ENCODE measurements at places on chromosomes 2 and 18.

GRCh38 chr2:45067859-45068570, 58.8 kb upstream of the SIX2 start:
- no peak for DNase-seq

DNA sequence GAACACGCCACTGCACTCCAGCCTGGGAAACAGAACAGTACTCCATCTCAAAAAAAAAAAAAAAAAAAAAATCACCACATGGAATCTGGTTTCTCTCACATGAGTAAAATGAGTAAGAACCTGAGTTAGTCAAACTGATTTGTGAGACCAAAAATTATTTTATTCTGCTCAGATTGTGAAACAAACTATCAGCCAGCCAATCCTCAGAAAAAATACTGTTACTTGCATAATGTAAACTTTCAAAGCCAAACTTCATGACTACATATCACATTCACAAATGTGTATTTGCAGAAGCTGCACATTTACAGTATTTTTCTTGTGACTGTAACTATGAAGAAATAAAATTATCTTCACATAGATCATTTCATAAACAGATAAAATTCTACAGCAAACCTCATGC, 23.2 kb downstream of the SUMO1 start:
- no peak for DNase-seq

- DNase-seq: no peak
Observed at GRCh38 chr2:74010087-74010541, 25.4 kb downstream of the TET3 start.

DNA sequence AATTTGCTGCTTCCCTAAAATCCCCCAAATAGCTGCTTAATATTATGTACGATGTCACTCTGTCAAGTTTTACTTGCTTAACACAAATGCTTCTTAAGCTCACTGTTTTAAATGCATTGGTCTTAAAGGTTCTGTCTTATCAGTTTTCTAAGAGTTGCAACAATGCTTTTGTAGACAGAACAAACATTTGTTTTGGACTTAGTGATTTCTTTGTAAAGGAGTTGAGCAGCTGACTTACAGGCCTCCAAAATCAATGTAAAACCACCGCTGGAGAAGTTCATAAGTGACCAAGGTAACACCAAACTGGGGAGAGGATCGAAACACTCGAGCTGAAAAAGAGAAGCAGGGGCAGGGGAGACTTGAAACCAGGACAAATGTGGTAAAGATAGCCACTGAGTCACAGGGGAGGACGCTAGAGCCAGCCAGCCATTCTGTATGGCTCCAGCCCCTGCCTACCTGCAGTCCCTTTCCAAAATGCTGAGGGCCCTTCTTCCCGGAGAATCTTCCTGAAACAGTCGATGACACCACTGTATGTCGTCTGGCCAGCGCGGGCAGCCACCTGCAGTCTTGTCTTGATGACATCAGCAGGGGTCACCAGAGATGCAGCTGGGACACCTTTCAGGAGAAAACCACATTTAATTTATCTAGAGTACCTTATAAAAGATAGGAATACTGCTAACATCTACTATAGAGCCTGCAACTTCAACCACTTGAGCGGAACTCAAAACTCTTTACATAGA, 100.2 kb downstream of the DYNC1I2 start:
- no peak for DNase-seq

DNA sequence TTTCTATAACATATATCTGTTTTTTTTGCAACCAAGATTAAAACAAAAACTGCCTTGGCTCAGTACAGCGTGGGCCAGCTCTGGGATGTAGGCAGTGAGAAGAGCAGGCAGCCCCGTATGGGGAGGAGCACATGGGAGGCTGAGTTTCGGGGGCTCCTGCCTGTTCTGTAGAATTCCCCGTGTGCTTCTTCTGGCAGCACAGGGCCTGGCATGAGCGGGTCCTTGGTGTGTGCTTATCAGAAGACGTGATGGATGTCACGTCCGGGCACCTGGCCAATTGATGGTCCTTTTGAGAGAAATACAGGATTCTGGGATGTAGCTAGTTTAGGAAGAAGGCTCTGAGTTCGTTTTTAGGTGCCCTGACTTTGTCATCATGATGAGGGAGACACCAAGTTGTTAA, 16.2 kb downstream of the IMPA2 start:
- no peak for DNase-seq

GRCh38 chr2:74735009-74735408, 81.0 kb downstream of the SEMA4F start:
- no peak for DNase-seq

- DNase-seq: peak; percentile 92
Observed at GRCh38 chr2:24971536-24972314, at the start of gene DNAJC27. TSS of gene DNAJC27 (minus strand) at chr2:24971955. CDS start at chr2:24971904, 51 bp downstream.

GRCh38 chr18:43486462-43486861, 209.2 kb upstream of the SYT4 start:
- no peak for DNase-seq

- DNase-seq: no peak
Observed at GRCh38 chr2:74559912-74560311, 5.4 kb downstream of the DOK1 start.

- no peak for DNase-seq
Observed at GRCh38 chr2:130891966-130892365, 55.3 kb downstream of the ARHGEF4 start.

GRCh38 chr18:66533693-66534092, 70.2 kb downstream of the CDH19 start:
- no peak for DNase-seq

GRCh38 chr2:122669627-122670026, 914.2 kb downstream of the TSN start:
- DNase-seq: no peak

DNA sequence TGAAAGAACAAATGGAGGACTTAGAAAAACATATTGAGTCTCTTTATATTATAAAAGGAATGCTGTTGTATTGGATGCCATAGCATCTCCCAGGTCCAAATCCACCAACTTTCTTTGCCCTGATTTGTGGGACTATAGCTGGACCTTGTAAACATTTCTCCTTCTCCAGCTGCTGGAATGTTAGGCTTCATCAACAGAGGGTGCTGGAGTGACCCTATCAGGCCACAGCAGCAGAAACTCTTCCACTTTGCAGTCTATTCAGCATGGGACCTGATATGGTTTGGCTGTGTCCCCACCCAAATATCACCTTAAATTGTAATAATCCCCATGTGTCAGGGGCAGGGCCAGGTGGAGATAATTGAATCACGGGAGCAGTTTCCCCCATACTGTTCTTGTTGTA, 138.4 kb upstream of the ARL4C start:
- no peak for DNase-seq

DNA sequence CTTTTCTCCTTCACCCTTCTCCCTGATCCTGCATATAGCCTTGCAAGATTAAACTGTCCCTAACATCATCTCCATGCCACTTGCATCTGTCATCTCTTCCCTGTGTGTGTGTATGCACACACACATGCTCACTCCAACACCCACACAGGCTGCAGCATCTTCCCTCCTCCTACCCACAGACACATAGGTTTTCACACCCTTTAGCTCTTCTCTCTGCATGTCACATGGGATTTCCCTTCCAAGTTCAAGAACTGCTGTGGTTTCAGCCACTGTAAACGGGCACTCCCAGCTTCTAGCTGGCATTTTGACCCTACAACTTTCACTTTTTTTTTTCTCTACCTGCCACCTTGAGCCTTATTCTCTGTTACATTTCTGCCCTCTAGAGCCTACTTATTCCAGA, 6.4 kb downstream of the CELF4 start:
- no peak for DNase-seq

DNA sequence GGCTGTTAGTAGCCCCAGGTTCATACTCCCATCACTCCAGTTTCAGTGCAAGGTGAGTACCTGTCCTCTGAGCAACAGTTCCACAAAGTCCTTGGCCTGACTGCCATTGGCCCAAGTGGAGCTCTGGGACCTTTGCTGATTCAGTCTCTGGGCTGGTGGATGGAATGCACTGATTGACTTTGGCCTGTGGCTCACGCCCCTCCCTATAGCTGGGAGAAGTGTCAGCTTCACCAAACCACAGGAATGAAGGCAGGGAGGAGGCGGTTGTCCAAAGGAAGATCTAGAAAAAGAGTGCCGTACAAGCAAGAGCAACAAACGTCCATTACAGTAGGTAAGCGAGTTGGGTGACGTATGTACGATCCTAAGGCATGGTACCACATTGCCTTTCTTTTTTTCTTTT, 34.0 kb downstream of the QPCT start:
- DNase-seq: no peak

- no peak for DNase-seq
Observed at GRCh38 chr18:34528177-34528576, 181.9 kb upstream of the DTNA start.

GRCh38 chr2:26769089-26769761, 5.1 kb downstream of the SLC35F6 start:
- DNase-seq: no peak

DNA sequence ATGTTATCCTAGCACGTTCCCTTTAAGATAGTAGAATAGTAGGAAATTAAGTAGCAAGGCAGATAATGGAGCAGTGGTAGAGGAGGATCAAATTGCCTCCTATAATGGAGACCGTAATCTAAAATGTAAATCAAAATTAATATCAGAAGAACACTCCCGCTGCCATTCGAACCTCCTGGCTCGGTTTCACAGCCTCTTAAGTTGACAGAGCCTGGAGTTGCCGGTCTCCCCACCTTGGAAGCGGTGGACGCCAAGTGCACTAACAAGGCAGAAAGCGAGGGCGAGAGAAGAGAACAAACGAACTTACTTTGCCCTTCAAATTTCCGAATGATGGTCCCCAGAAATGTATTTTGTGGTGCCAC, 450 bp downstream of the KCNH7 start:
- no peak for DNase-seq

GRCh38 chr2:223890721-223891120, 53.3 kb upstream of the AP1S3 start:
- no peak for DNase-seq

- DNase-seq: no peak
Observed at GRCh38 chr2:156448766-156449165, 12.6 kb downstream of the GPD2 start.

DNA sequence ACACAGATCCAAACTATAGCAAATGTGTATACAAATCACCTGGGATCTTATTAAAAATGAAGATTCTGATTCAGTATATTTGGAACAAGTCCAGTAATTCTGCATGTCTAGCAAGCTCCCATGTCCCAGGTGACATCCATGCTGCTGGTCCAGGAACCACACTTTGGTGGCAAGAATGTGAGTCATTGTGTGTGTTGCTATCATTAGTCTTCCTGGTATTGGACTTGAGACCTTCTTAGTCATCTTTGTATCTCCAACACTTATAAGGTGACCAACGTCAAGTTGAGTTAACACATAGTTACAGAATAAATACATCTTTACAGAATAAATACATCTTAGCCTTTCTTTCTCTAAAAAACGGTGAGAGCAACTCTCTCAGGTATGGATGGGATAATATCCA, 107.9 kb upstream of the NDUFV2 start:
- no peak for DNase-seq

- no peak for DNase-seq
Observed at GRCh38 chr2:37767959-37768925, 96.8 kb upstream of the CDC42EP3 start.

DNA sequence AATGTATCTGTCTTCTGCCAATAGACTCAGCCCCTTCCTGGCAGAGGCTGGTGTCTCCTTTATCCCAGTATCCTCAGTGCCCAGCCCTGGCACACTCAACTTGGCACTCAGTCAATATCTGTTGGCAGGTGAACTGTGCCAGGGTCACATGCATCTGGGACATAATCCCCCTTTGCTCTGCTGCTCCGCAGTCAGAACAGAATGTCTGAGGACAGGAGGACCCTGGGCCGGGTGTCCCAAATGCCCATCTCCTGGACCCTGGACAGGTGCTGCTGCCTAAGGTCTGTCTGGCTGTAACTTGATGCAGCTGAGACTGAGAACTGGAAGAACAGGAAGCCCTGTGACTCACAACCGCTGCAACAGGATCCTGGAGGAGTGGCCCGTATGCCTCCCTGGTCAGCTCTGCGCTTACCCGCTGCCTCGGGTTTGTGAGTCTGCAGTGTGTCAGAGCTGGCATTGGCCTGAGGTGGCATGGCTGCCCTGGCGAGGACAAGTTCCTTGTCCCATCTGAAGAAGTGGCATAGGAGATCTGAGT, 11.4 kb downstream of the HK2 start:
- no peak for DNase-seq

- no peak for DNase-seq
Observed at GRCh38 chr2:170715062-170715931, at the start of gene SP5. TSS of gene SP5 (plus strand) at chr2:170715337. CDS start at chr2:170715513, 176 bp downstream.

DNA sequence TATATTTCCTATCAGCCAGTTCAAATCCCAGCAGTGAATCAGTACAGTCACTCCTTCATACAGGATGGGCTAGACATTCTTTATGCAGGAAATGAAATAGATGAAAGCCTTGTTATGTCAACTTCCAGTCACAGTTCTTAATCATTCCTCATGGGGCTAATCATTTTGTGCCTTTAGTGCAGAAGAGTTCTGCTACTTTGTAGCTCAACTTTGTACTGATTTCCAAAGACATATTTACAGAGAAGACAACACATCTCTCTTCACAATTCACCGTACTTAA, 593.9 kb upstream of the NETO1 start:
- no peak for DNase-seq

- DNase-seq: no peak
Observed at GRCh38 chr2:181170256-181170655, 189.9 kb downstream of the UBE2E3 start.

- DNase-seq: no peak
Observed at GRCh38 chr2:128506534-128506933, 187.9 kb upstream of the HS6ST1 start.

GRCh38 chr18:74250131-74250530, 41.6 kb downstream of the CYB5A start:
- no peak for DNase-seq

GRCh38 chr2:217413193-217413592, 553.3 kb upstream of the TNP1 start:
- no peak for DNase-seq

DNA sequence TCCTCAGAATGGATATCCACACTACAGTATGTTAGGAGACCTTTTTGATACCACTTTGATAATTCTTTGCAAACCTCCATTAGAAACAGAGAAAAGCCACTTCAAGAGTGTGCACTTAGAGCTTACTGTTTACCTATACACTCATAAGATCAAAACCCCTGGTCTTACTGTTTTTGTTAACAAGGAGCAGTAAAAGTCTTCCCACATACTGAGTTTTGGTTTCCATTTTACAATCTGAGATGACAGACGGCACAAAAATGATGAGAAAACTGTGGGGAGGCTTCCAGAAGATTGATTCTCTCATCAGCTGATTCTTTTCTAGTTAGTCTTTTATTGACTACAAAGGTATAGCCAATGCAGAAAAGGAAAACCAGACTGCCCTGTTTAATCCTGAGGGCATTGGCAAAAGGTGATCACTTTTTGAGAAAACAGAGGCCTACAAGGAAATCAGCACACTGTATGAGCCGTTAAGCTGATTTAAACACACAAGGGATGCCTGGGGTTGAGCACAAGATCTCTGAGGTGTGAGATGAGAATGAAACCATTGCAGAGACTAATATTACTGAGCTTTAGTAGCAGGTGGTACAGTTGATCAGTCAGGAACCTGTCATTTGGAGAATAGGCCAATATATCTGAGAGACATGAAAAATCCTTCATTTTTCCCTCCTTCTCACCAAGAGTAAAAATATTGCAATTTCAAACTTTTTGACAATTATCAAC, 368.6 kb downstream of the GRB14 start:
- no peak for DNase-seq

- DNase-seq: no peak
Observed at GRCh38 chr2:226891780-226892590, 56.1 kb downstream of the RHBDD1 start.

- no peak for DNase-seq
Observed at GRCh38 chr2:199901942-199902341, 9.2 kb upstream of the C2orf69 start.
